ENCODE measurements at places on chromosomes 13 and 19.

DNA sequence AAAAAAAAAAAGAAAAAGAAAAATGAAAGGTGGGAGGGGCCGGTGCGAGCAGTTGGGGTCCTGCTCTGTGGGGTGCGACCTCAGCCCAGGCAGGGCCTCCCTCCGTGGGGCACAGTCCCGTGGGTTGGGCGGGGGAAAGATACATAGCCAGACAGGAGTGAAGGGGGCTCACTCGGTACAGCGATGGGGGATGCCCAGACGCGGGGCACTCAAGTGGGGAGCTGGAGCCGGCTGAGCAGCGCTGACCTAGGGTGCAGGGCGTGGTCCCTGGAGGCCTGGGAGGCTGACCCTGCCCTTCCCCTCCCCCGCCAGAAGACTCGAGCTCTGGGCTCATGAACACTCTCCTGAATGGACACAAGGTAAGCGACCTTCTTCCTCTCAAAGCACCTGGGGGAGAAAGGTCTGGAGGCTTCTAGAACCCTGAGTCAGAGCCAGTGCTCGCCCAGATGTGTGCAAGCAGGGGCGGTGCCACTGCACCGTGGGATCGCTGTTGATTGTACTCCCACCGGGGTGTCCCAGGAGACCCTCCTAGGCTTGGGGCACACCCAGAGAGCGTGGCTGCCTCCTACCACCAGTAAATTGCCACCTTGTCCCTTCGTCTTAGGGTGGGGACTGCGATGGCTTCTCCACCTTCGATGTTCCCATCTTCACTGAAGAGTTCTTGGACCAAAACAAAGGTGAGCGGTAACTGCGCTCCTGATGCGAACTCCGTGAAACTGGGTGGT, 3.4 kb downstream of the HMG20B start:
- DNase-seq = no peak

- no peak for DNase-seq
These were observed 55.9 kb downstream of the COL4A2 start for GRCh38 chr13:110363010-110363409.

GRCh38 chr13:41516166-41516565, 58.8 kb downstream of the RGCC start:
- no peak for DNase-seq

DNA sequence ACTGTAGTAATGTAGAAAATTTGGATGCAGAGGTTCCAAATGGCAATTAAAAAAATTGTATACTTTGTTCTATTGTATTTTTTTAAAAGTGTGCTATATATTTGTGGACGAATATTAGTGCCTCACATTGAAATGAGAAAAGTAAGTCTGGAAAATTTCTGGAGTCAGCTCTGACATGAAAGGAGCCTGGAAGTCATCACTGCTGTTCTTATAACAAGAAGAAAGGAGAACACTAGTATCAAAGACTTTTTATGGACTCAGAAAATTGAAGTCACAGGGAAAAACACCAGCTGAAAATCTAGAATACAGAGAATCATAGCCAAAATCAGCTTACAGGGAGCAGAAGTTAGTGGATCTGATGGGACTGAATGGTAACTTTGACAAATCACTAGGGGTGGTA, 1450.7 kb upstream of the SPRY2 start:
- no peak for DNase-seq

GRCh38 chr19:29999490-29999889, 57.5 kb downstream of the URI1 start:
- DNase-seq = no peak

DNA sequence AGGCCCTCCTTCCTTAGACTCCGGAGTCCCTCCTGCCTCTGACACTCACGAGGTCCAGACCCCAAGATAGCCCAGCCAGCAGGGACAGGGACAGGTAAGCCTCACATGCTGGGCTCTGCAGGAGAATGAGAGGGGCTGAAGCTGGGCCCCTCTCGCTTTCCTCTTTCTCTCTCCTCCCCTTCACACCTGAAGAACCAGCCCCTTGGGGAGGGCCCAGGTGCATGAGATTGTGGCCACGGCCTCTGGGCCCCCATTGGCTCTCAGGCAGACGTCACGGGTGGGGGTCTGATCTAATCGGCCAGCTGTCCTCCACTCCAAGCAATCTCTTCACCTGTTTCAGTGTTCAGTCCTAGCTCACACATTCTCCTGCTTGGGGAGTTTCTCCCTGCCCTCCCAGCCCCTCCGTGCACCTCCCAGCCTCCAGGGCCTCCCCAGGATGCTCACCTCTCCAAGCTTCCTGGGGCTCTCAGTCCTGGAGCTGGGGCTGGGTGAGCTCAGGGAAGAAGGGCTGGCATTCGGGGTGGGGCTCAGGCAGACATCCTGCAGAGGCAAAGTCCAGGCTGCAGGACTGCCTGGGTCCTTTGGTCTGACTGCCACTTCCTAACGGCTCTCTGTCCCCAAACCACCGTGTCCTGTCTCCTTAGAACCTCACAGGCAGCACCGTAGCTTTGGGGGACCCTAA, 2.8 kb downstream of the TMEM150B start:
- DNase-seq = no peak

DNA sequence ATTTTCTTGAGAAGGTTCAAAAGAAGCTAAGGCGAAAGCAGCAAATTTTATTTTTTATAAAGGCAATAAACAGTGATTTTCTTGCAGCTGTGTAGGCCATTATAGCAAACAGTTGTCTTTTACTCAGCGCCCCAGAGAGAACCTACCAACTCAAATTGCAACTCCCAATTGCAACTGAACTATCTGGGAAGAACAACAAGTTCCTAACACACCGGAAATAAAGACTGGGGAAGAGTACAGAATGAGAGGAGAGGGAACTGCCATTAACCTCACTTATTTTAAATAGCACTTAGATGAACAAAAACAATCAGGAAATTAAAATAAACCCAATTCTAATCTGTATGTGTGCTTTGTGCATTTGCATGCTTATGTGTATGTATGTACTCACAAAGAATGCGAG, 171.1 kb downstream of the KCTD12 start:
- DNase-seq = no peak

DNA sequence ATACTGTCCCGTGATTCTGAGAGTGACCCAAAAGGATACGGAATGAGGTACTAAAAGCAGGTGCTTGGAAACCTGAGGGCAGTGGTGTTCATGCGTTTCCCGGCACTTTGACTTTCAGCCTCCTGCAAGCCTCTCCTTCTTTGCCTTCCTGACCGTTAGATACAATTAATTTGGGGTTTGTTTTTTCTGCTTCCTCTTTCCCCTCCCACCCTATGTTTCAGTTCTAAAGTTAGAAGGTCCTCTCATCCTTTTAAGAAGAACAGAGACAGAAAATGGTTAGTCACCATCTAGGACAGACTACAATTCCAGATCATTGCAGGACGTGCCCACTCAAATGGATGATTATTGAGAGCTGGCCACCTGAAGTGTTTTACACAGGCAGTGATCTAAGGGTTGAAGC, 1.8 kb upstream of the LILRB4 start:
- DNase-seq = no peak
